ENCODE measurements at places on chromosomes 2 and 18. TPM values are rescaled to one million over a fixed set of nuclear protein-coding genes. Genes with fewer than 3 reads are reported as not detected.

DNA sequence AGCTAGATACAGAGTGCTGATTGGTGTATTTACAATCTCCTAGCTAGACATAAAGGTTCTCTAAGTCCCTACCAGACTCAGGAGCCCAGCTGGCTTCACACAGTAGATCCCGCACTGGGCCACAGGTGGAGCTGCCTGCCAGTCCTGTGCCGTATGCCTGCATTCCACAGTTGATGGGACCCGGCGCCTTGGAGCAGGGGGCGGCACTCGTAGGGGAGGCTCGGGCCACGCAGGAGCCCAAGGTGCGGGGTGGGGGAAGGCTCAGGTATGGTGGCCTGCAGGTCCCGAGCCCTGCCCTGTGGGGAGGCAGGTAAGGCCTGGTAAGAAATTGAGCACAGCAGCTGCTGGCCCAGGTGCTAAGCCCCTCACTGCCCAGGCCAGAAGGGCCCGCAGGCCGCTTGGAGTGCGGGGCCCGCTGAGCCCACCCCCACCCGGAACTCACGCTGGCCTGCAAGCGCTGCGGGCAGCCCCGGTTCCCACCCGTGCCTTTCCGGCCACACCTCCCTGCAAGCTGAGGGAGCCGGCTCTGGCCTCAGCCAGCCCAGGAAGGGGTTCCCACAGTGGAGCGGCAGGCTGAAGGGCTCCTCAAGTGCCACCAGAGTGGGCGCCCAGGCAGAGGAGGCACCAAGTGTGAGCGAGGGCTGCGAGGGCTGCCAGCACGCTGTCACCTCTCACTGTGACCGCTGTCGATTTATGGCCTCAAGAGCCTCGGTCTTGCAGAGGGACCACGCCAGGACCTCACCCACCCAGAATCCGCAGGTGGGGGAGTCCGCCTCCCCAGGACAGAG lies 76.5 kb downstream of the MEX3C start:
- no peak overlapping the region for H3K4me3 ChIP-seq
- H3K36me3 ChIP-seq = no peaks in the 10 kb centered on the region
- no peak overlapping the region for H3K27ac ChIP-seq
- no peaks in the 10 kb centered on the region for H3K4me1 ChIP-seq
- peak; percentile 55 for DNase-seq

IL36RN gene
- total RNA-seq = not detected

DNA sequence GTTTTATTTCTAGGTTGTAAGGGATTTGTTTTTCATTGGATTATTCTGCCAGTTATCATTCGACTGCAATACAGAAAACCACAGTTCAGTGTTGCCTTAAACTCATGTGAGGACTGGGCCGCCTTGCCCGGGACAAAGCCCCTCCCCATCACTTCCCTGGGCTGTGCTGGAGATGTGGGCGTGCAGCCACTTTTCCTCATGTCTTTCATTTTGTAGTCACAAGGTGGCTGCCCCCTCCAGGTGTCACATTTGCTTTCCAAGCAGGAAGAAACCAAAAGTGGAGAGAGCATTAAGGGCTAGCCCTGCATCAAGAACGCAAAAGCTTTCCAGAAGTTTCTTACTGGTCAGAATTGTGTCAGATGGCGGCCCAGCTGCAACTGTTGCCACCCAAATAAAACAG lies 492.5 kb upstream of the ID2 start:
- DNase-seq = peak; percentile 67
- no peaks in the 10 kb centered on the region for H3K27me3 ChIP-seq
- H3K4me3 ChIP-seq = no peak overlapping the region
- H3K36me3 ChIP-seq = no peaks in the 10 kb centered on the region
- no peak overlapping the region for H3K27ac ChIP-seq
- peaks cover 4% of the 10 kb centered on the region for H3K4me1 ChIP-seq

RGPD3 gene
- 0.28 TPM for total RNA-seq

DNA sequence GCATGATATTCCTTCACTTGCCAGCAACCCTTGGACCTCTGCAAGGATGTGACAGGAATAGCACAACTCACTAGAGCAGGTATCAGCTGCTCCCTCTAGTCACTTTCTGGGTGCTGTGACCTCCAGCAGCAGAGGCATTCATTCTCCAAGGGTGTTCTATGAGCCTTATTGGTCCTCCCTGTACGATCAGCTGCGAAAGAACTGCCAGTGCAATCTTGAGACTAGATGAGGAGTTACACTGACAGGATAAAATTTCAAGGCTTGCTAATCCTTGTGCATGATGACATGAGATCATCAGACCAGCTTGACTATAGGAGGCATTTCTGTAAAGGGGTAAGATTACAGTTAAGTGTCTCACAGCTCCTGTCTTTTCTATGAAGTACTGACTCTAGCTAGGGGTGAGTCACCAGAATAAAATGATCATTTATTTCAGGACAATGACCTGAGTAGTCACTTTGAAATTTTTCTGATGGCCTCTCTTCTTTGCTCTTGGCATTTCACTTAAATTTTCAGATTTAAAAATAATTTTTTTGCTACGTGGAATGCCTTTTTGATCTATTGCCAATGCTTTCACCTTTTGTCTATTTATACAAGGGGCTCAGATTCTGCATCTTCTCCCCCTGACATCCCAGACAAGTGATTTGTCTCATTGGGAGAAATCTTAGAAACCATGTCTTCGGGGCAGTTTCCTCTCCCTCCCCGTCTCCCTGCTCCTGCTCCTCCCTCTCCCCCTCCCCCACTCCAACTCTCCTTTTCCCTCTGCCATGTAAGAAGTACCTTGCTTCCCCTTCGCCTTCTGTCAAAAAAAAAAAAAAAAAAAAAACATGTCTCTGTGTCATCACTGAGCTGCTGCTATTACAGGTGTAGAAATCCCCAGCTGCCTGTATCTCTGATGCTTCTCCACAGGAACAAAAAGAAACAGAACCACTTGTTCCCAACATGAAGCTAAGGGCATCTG lies 49.2 kb upstream of the FRZB start:
- H3K27ac ChIP-seq = no peak overlapping the region
- no peaks in the 10 kb centered on the region for H3K4me1 ChIP-seq
- no peak overlapping the region for H3K4me3 ChIP-seq
- H3K36me3 ChIP-seq = peaks cover 75% of the 10 kb centered on the region
- no peaks in the 10 kb centered on the region for H3K27me3 ChIP-seq

- peak overlapping the region; percentile 47 for H3K27ac ChIP-seq
- peak; percentile 95 for DNase-seq
- H3K4me1 ChIP-seq = peaks cover 9% of the 10 kb centered on the region
- H3K27me3 ChIP-seq = no peaks in the 10 kb centered on the region
- H3K4me3 ChIP-seq = no peak overlapping the region
Observed at GRCh38 chr2:9770308-9771100, 72.8 kb upstream of the TAF1B start.

LGALSL gene
- 41.7 TPM for total RNA-seq

- H3K36me3 ChIP-seq = no peaks in the 10 kb centered on the region
- DNase-seq = peak; percentile 97
- no peaks in the 10 kb centered on the region for H3K27me3 ChIP-seq
- H3K4me3 ChIP-seq = no peak overlapping the region
Observed at GRCh38 chr2:20411361-20411894, 35.4 kb upstream of the RHOB start.

GRCh38 chr2:77296791-77297190 lies 225.4 kb downstream of the LRRTM4 start:
- no peaks in the 10 kb centered on the region for H3K4me1 ChIP-seq
- no peaks in the 10 kb centered on the region for H3K36me3 ChIP-seq
- no peak overlapping the region for H3K27ac ChIP-seq
- no peak overlapping the region for H3K4me3 ChIP-seq

GRCh38 chr2:192228685-192229084 lies 34.0 kb upstream of the TMEFF2 start:
- H3K27ac ChIP-seq = no peak overlapping the region
- H3K4me3 ChIP-seq = no peak overlapping the region
- H3K27me3 ChIP-seq = no peaks in the 10 kb centered on the region
- no peaks in the 10 kb centered on the region for H3K4me1 ChIP-seq
- H3K36me3 ChIP-seq = no peaks in the 10 kb centered on the region

C2orf72 gene
- total RNA-seq = 3.9 TPM

COL4A4 gene
- total RNA-seq = 2.2 TPM

GRCh38 chr2:33072614-33073013 lies 125.9 kb downstream of the LTBP1 start:
- no peak for DNase-seq
- no peak overlapping the region for H3K27ac ChIP-seq

KLHL41 gene
- total RNA-seq = not detected

DNA sequence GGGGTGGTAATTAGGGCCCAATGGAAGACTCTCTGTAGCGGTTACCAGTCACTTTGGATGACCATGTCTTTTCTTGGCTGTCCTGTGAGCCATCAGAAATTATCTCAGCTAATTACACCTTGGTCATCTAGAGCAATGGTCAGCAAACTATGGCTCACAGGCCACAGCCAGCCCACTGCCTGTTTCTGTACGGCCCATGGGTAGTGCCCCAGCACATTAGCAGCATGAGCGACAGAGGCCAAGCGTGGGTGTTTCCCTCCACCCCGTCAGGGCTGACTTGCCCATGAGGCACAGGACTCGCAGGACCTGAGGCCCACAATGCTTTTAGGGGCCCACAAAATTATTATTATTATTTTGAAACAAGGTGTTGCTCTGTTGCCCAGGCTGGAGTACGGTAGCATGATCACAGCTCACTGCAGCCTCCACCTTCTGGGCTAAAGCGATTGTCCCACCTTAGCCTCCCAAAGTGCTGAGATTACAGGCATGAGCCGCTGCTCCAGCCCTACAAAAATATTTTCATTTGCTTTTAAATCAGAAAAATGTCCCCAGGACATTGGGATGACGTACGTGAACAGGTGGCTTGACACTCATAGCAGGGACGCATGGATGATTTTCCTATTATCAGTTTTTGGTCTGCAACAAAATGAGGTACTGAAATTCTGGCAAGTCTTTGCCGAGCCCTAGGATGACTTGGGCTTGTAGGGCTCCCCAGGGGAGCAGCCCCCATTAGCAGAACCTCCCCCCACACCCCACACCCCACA lies 29.3 kb upstream of the CEP68 start:
- no peak overlapping the region for H3K4me3 ChIP-seq
- no peaks in the 10 kb centered on the region for H3K4me1 ChIP-seq
- H3K27me3 ChIP-seq = no peaks in the 10 kb centered on the region
- no peak overlapping the region for H3K27ac ChIP-seq
- no peak for DNase-seq
- H3K36me3 ChIP-seq = no peaks in the 10 kb centered on the region

- H3K4me1 ChIP-seq = no peaks in the 10 kb centered on the region
- no peak overlapping the region for H3K4me3 ChIP-seq
- no peak overlapping the region for H3K27ac ChIP-seq
Observed at GRCh38 chr2:178241844-178242551, 47.7 kb downstream of the OSBPL6 start.

DCDC2C gene
- total RNA-seq = not detected

GRCh38 chr2:152309352-152310214 lies 25.4 kb upstream of the FMNL2 start:
- no peak for DNase-seq
- no peak overlapping the region for H3K27ac ChIP-seq
- no peak overlapping the region for H3K4me3 ChIP-seq
- H3K36me3 ChIP-seq = no peaks in the 10 kb centered on the region

REEP1 gene
- 2.0 TPM for total RNA-seq

DNA sequence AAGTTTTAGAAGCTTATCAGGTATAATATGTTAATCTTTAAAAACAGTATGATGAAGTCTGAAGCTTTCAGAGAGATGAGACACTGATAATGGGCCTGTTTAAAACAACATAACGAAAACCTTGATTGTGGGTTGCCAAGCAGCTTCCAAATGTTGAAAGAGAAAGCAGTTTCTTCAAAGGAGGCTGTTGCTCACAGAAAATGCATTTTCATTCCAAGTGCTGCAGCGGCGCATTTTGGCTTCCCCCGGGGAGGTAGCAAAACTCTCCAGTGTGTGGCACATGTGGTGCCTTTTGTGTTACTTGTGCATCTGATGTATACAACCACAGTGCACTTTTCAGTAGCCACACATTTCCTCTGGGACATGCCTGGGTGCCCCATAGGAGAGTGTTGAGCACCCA lies 66.1 kb downstream of the TMEFF2 start:
- H3K4me3 ChIP-seq = no peak overlapping the region
- H3K27me3 ChIP-seq = no peaks in the 10 kb centered on the region
- peaks cover 3% of the 10 kb centered on the region for H3K4me1 ChIP-seq
- H3K27ac ChIP-seq = no peak overlapping the region

IKZF2 gene
- total RNA-seq = 4.7 TPM

DNA sequence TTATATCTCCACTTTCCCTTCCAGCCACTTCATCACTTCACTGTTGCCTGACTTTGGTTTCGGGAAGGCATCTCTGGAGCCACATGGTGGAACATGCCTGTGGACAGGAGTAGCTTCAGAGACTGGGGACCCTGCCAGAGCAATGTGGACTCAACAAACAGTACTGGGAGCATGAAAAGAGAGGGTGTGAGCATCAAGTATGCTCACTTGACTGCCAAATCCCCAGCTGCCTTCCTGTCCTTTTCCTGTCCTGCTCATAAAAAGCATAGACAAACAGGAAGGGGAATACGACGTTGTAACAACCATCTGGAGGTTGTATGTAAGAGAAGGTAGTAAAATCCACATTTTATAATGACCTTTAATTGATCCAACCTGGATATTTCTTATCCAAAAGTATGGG lies 61.3 kb upstream of the CSRNP3 start:
- H3K27ac ChIP-seq = no peak overlapping the region
- H3K36me3 ChIP-seq = no peaks in the 10 kb centered on the region
- DNase-seq = no peak
- H3K4me1 ChIP-seq = no peaks in the 10 kb centered on the region
- no peak overlapping the region for H3K4me3 ChIP-seq

GPBAR1 gene
- total RNA-seq = 0.18 TPM

GRCh38 chr18:62741118-62741566 lies 25.8 kb downstream of the PHLPP1 start:
- H3K4me3 ChIP-seq = no peak overlapping the region
- no peak for DNase-seq
- peaks cover 2% of the 10 kb centered on the region for H3K4me1 ChIP-seq

DNA sequence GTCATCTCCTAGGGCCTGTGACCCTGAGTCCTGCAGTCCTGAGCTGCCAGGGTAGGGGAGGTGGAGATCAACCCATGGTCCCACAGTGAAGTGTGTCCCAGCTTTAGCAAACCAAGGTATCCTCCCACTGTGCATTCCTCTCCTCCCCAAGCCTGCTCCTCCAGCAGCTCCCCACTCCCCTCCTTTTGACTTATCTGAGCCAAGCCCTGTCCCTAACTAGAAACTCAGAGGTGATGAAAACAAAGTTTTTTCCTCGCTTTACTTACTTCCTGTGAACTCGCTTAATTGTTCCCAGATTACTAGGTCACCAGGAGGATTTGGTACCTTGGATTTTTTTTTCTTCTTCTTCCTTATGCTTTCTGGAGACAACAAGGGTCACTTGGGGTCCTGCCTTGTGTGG lies 80.8 kb downstream of the EHD3 start:
- no peaks in the 10 kb centered on the region for H3K27me3 ChIP-seq
- no peaks in the 10 kb centered on the region for H3K4me1 ChIP-seq
- DNase-seq = no peak
- H3K36me3 ChIP-seq = no peaks in the 10 kb centered on the region
- no peak overlapping the region for H3K4me3 ChIP-seq

- no peaks in the 10 kb centered on the region for H3K27me3 ChIP-seq
- peaks cover 5% of the 10 kb centered on the region for H3K4me1 ChIP-seq
- DNase-seq = no peak
- H3K36me3 ChIP-seq = no peaks in the 10 kb centered on the region
- H3K27ac ChIP-seq = no peak overlapping the region
- H3K4me3 ChIP-seq = no peak overlapping the region
Observed at GRCh38 chr2:15894481-15895144, 45.7 kb upstream of the MYCN start.

Data from endodermal cell (in vitro differentiated cells).